Activated T-cell treated with anti-CD3 and anti-CD28 coated beads, Interleukin-2, amount 50 U/mL, for 24 hours (primary cell): ENCODE measurements at places on chromosomes 5 and 9.

- peaks cover 3% of the 10 kb centered on the region for H3K4me1 ChIP-seq
- H3K36me3 ChIP-seq: no peaks in the 10 kb centered on the region
- no peaks in the 10 kb centered on the region for H3K27me3 ChIP-seq
- no peak overlapping the region for H3K4me3 ChIP-seq
- no peak overlapping the region for H3K27ac ChIP-seq
Measured at GRCh38 chr9:113446323-113446740, 17.2 kb upstream of the RGS3 start.

- DNase-seq: no peak
- peak overlapping the region; percentile 89 for H3K4me3 ChIP-seq
- no peak overlapping the region for H3K27ac ChIP-seq
- H3K4me1 ChIP-seq: peaks cover 21% of the 10 kb centered on the region
- H3K27me3 ChIP-seq: no peaks in the 10 kb centered on the region
Measured at GRCh38 chr9:111896942-111897600, 457 bp downstream of the UGCG start.

GRCh38 chr9:36132086-36132485, 4.4 kb upstream of the GLIPR2 start:
- no peak overlapping the region for H3K27ac ChIP-seq
- no peak for DNase-seq
- H3K4me3 ChIP-seq: no peak overlapping the region
- peaks cover 2% of the 10 kb centered on the region for H3K36me3 ChIP-seq
- no peaks in the 10 kb centered on the region for H3K27me3 ChIP-seq

DNA sequence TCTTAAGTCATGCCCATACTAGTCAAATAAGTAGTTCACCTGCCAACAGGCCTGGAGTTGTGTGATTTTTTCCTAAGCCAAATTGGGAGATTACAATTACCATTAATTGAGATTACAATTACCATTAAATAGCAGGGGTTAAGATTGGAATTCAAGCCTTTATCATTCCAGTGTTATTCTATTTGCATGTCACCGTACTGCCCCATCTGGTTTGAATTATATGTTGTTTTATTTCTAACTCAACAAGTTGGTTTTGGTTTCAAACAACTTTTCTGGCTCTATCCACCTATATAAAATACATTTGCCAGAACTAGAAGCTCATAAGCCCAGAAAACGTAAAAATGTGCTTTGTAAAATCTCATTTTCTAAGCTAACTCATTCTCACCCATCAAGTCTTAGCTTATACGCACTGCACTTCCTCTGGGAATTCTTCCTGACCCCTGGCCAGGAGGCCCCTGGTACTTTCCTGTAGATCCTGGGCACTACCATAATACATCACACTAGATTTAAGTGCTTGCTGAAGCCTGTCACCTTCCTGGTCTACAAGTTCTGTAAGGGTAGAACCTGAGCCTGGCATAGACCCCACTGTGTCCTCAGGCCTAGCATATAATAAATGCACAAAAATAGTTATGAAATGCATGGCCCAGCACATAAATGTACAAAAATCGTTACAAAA, 242.0 kb upstream of the TRPM3 start:
- no peak for DNase-seq
- H3K4me3 ChIP-seq: no peak overlapping the region
- peaks cover under 1% of the 10 kb centered on the region for H3K27me3 ChIP-seq
- no peaks in the 10 kb centered on the region for H3K36me3 ChIP-seq

- no peaks in the 10 kb centered on the region for H3K4me1 ChIP-seq
- H3K27me3 ChIP-seq: peaks cover 7% of the 10 kb centered on the region
- H3K4me3 ChIP-seq: no peak overlapping the region
- H3K36me3 ChIP-seq: no peaks in the 10 kb centered on the region
- H3K27ac ChIP-seq: no peak overlapping the region
Measured at GRCh38 chr5:2017540-2018389, 135.0 kb upstream of the IRX4 start.

GRCh38 chr5:14399054-14399692, 182.4 kb upstream of the OTULINL start:
- H3K27ac ChIP-seq: no peak overlapping the region
- no peak overlapping the region for H3K4me3 ChIP-seq
- H3K27me3 ChIP-seq: no peaks in the 10 kb centered on the region
- H3K36me3 ChIP-seq: no peaks in the 10 kb centered on the region
- DNase-seq: no peak
